OCI-M1 (cell line): ENCODE measurements at places on chromosomes 3 and 15.

- DNase-seq = no peak
Measured at GRCh38 chr3:115830764-115831395, 207.6 kb downstream of the GAP43 start.

DNA sequence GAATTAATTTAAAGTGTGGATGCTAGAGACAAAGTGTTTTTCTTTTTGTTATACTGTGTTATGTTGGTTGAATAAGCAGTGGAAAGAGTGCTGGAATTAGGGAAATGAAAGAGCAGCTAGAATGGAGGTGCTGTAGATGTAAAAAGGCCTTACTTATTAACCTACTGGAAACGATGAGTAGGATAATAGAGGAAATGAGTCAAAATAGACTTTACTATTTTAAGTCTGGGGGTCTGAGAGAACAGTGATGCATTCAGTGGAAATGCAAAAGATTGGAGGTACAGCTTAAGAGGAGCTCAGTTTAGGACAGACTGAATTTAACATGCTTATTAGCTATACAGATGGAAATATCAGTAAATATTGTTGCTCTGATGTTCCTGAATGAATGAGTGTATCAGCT is 674.0 kb downstream of the OTOL1 start:
- DNase-seq = no peak

GRCh38 chr3:58835086-58835485 is 168.5 kb upstream of the FAM3D start:
- no peak for DNase-seq

DNA sequence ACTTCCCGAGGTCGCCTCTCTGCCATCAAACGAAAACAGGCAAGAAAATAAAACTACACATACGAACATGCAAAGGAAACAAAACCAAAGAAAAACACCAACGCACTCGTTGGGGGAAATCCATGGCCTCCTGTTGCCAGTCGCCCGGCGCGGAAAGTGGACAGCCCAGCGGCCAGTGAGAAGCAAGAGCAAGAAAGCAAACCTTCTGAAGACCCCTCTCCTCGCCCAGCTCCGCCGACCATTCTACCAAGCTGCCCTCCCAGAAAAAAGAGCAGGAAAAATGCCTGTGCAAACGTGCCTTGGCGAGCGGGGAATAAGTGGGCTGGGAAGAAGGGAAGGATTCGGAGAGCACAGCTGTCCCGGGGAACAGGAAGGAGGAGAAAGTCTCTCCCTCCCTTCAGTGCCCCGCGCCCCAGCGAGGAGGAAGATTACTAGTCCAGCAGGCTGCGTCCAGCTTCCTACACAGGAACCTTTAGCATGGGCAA is 802 bp upstream of the NECTIN3 start:
- DNase-seq = peak; percentile 49

DNA sequence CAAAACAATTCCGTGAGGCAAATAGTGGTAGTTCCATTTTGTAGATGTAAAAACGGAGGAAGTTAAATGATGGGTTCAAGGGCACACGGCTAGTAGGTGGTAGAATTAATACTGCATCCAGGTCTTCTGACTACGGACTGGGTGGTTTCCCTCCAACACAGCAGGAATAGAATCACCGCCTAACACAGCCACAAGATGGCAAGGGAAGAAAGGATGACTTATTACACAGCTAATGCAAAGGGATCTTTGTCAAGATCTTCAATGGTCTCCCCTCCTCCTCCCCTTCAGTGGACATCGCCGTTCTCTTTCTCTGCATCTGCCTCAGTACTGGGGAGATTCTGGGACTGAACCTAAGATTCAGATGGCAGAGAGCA is 524 bp upstream of the TOPBP1 start:
- peak; percentile 72 for DNase-seq
